Colonic mucosa (tissue), 4 donors: ENCODE measurements at places on chromosomes 1 and 21. TPM values are rescaled to one million over a fixed set of nuclear protein-coding genes. Genes with fewer than 3 reads are reported as not detected.
A peak's percentile ranks its signal among the peaks of the same experiment; 100 is the strongest.

Gene CFAP107
- total RNA-seq, result not detected

Gene CIART
- 0.69 TPM for total RNA-seq

GRCh38 chr1:239308701-239309333, 77.6 kb upstream of the CHRM3 start:
- no peak overlapping the region for H3K27ac ChIP-seq
- H3K27me3 ChIP-seq, result no peaks in the 10 kb centered on the region
- H3K4me3 ChIP-seq, result no peak overlapping the region
- H3K4me1 ChIP-seq, result no peaks in the 10 kb centered on the region
- peak; percentile 66 for DNase-seq

DNA sequence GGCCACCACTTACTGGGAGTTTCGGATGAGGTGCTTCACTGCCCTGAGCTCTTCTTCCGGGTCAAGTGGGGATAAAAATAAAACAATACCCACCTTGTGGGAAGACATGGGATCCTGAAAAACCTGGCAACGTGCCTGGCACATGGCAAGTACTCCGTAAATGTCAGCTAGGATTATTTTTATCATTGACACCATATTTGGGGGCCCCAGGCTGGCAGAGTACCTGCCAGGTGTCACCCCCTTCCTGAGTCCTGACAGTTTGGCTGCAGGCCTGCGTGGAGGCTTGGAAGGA, 9.2 kb upstream of the EPHA2 start:
- no peak for DNase-seq
- H3K36me3 ChIP-seq, result no peaks in the 10 kb centered on the region
- H3K27ac ChIP-seq, result no peak overlapping the region

GRCh38 chr21:36075953-36076352, 6.1 kb downstream of the CBR1 start:
- no peak overlapping the region for H3K27ac ChIP-seq
- no peaks in the 10 kb centered on the region for H3K4me1 ChIP-seq
- H3K36me3 ChIP-seq, result no peaks in the 10 kb centered on the region
- no peaks in the 10 kb centered on the region for H3K27me3 ChIP-seq
- no peak overlapping the region for H3K4me3 ChIP-seq

DNA sequence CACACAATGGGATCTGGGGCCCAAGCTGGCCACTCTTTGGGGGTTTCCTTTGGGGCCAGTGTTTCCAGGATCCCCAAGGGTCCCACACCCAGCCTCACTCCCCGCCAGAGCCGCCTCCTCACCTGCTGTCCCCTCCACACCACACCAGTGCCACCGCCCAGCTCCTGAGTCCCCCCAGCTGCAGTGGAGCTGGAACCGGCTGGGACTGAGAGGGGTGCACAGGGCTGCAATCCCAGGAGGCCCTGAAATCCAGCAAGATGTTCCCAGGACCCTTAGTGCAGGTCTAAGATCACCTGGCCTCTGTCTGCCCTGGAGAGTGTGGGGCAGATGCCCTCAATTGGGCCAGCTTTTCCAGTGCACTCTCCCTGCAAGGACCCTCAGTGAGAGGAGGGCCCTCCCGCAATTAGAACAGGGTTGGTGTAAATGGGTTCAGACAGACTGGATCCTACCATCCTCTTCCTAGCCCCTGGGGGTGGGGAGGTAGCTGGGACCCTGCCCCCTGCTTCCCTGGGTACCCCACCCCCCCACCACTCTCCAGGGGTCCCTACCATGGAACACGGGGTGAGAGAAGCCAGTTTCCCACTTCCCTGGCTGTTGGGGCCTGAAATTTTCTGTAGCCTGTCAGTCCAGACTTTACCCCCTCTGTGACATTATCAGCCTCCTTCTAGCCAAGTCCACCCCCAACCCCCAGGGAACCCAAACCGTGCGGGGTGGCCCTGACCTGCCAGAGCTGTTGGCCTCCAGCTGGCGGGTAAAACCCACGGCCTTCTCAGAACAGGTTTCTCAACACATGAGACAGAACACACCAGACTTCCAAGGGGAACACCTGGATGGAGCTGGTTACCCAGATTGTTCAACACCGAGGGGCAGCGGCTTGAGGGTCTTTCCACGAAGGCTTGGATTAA, 7.0 kb downstream of the KRTAP10-12 start:
- H3K4me1 ChIP-seq, result no peaks in the 10 kb centered on the region
- H3K27ac ChIP-seq, result no peak overlapping the region
- peaks cover 35% of the 10 kb centered on the region for H3K27me3 ChIP-seq
- no peaks in the 10 kb centered on the region for H3K36me3 ChIP-seq
